Erythroblast (primary cell): ENCODE measurements at places on chromosomes 5 and 9.

DNA sequence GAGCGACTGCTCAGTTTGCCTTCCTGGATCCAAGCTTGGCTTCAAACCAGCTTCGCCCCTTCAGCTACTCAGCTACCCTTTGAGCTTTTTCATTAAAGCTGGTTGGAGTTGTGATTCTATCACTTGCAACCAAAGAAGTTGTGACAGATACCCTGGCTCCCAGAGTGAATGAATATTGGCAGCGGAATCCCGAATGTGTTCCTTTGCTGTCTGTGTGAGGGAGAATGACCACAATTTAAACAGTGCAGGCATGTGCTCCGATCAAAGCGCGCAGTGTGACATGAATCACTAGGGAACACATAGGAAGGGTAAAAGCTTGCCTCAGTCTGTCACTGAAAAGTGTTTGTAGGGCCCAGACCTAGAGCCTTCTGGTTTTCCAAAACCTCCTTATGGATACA is 6.6 kb upstream of the AFAP1L1 start:
- DNase-seq = no peak

- DNase-seq = peak; percentile 37
Measured at GRCh38 chr5:146213210-146213826, 9.9 kb downstream of the RBM27 start.

GRCh38 chr9:91156451-91157234 is 205.1 kb downstream of the AUH start:
- no peak for DNase-seq

- DNase-seq = no peak
Measured at GRCh38 chr9:94153905-94154304, 69.6 kb downstream of the PTPDC1 start.

DNA sequence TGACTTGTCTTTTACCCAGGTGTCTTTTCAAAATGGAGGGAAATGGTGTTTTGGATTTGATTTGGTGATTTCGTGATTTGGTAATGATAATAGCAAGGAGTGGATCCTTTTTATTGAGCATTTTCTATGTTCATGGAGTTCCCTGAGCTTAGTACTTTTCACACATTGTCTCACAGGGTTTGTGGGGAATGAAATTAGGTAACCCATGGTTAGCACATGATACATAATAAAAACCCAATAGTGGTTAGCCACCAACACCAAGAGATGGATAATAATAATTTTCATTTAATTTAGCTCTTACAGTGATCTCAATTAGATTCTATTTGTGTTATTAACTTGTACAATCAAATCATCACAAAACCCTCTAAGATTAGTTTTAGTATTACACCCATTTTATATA is 65.4 kb downstream of the ARHGAP26 start:
- no peak for DNase-seq

GRCh38 chr9:98598861-98599260 is 109.9 kb downstream of the GABBR2 start:
- no peak for DNase-seq
